ENCODE measurements at places on chromosomes 12 and 14.

DNA sequence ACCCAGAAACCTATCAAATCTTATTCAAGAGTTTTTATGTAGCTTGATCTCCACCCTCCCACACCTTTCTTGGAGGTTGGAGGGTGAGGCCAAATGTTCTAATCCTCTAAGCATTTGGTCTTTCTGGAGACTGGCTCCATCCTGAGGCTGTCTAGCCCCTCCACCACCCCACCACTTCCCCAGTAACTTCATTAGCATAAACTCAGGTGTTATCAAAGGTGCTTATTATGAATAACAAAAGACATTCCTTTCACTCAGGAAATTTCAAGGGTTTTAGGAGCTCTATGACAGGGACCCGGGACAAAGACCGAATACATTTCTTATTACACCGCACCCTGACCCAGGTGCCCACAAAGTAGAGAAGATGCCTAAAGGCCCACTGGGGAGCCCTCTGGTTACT, 2.8 kb upstream of the TMEM229B start:
- DNase-seq = no peak

DNA sequence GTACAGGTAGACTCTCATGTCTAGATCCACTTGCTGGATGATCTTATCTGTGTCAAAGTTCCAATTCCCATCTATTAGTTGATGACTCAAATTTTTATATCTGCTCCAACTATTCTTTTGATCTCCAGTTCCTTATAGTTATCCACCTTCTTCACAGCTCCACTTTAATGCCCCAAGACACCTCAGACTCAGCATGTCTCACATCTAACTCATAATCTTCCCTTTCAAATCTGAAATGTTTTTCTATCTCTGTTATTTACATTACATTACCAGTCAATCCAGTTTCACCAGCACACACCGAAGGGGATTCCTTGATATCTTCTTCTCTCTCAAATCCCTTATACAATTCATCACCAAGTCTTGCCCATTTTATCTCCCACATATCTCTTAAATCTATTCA, 3.7 kb upstream of the METAP2 start:
- DNase-seq = no peak

GRCh38 chr14:101030586-101030985, 127.1 kb upstream of the RTL1 start:
- no peak for DNase-seq

DNA sequence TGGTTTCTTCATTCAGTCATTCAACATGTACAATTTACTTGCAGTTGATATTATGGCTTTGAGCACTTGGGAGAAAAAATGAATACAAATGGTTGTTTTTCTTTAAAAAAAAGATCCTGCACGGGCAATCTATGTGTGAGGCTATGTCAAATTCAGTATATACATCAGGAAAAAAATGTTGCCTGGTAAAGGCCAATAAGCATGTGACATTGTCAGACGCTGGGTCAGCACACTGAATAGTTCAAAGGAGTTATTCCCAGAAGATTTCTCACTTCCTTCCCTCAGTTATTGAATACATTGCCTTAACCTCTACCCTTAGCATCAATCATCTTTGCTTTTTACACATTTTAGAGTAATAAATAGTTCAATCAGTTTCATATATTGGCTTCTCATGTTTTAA, 319.2 kb downstream of the NUAK1 start:
- DNase-seq = no peak

DNA sequence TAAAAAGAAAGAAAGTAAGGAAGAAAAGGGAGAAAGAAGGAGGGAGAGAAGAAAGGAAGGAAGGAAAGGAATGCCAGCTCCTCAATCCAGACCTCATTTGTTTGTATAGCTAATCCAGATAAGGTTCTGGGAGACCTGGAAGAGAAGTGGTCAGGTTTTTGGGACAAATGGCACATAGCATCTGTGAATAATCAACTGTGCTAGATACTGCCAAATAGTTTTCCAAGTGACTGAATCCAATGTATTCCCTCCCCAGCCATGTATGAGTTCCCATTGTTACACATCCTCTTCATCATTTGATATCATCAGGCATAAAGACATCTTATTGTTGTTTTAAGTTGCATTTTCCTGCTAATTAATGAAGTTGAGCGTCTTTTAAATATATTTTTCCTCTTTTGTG, 18.6 kb upstream of the PTGR2 start:
- no peak for DNase-seq
